SHP77 (cell line): ENCODE measurements at places on chromosomes 3 and 15.

GRCh38 chr3:196055240-196055639 lies 26.6 kb downstream of the TFRC start:
- DNase-seq: no peak

DNA sequence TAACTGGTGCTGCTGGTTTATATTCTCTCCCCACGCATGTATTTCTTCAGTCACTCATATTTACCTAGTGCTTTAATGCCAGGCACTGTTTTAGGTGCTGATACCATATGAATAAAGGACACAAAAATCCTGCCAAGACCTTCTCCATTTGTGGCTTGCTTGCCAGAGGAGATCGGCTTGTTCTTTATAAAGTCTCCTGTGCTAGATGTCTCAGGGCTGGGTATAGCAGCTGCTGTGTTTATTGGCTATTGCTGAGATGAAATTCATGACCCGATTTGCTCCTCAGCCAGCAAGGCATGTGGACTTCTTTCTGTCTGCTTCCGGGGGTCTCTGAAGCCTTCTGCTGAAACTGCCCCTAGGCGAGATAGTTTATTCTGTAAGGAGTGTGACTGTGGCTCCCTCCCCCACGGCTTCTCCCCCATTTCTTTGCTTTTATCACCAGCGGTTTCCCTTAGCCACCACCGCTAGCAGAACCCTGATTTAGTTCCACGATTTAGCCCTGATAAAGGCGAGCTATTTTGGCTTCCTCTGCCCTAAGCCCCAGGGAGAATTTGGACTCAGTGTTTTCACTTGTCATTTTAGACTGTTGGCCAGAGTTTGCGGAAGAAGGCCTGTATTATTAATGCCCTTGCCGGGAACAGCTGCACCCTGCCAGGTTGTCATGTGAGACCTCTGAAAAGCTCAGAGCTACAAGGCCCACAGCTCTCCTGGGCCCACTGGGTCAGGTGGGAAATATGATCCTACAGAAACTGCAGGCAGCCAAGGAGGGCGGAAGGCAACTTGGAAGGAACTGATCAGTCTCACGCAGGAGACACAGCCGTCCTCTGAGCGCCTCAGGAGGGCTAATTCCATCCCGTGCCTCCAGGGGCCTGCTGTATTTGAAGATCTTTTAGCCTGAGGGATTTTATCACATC lies 46.8 kb downstream of the ST6GAL1 start:
- DNase-seq: no peak

DNA sequence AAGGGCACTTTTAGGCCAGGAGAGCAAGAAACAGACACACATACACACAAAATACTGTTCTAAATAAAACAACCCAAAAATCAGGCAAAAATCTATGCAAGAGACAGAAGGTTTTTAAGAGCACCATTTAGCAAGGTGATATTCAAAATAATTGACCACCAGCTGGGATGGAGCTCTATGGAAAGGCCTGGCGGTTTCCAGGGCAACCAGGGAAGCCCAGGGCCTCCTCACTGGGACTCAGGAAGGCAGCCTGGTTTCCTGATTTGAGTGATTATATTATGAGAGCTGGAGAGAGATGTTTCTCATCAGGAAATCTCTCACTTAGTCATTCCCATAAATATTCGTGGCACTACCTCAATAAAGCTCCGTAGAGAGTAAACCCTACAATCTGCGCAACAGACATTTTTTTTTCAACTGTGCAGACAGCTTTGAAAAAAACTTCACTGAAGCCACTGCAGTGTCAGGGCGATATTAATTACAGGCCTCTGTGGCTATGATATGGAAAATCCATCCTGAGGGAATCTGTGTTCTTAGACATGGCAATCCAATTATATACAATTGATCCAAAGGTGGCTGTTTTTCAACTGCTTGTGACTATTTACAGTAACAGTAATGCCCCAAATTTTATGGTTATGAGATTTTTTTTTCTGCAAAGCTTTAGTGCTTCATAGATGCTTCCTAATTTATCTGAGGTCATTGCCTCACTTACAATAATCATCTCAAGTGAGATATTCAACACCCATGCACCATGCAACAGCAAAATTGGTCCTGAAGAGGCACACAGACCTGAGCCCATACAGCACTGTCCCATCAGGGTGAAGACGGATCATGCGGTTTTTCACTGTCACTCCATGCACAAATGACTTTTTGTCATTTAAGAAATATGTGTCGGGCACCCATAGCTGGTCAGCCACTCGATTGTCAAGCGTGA lies 152.1 kb downstream of the GABRB3 start:
- DNase-seq: no peak

DNA sequence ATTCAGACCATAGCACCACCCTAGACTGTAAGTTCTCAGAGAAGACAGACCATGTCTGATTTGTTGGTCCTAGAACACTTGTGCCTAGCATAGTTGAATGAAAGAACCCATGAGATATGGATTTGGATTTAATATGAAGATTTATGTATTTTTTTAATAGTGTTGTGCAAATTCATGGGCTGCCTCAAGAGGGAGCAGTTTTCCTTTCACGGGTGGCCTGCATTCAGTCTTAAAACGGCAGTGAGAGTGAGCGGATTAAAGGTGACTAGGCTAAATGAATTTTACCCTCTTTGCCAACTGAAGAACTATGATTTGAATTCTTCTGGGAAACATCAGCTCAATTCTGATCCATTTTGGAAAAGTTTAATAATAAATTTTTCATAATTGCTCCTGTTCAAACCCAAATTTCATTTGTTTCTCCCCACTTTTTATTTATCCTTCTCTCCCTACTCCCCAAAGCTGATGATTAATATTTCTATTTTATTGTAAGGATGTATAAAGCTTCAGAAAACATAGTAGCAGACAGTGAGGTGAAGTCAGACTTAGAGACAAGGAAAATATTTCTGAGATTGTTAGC lies 67.3 kb downstream of the MORC1 start:
- DNase-seq: peak; percentile 9

DNA sequence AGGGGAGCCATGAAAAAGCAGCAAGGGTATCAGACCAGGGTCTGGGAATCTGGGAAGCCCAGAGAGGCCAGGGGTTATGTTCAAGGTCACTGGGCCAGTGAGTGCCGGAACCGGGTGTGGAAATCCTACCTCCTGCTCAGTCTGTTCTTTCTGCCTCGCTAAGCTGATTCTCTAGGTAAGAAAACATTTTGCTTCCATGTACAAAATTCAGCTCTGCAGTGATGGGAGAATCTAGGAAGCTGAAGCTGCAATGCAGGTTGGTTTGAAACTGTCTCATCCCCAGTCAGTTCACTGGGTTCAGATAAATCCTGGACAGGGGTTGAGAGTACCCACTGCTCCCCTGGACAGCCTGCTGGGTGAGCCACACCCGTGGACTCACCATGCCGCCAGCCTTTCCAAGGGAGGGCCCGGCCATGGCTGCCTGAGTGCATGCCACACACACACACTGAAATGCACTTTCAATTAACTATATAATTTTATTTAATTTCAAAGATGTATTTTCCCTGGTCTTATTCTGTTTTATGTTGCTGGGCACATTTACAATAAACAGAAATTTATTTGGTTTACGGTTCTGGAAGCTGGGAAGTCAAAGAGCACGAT lies 108.4 kb downstream of the CORO2B start:
- DNase-seq: no peak

- DNase-seq: no peak
Measured at GRCh38 chr3:58398669-58399333, 34.8 kb downstream of the PDHB start.

GRCh38 chr3:77227567-77227966 lies 187.7 kb downstream of the ROBO2 start:
- DNase-seq: no peak

GRCh38 chr3:185746470-185746869 lies 78.4 kb downstream of the IGF2BP2 start:
- no peak for DNase-seq

- no peak for DNase-seq
Measured at GRCh38 chr3:134441321-134441720, 44.5 kb downstream of the ANAPC13 start.
